ENCODE measurements at places on chromosomes 1 and 21. TPM values are rescaled to one million over a fixed set of nuclear protein-coding genes. Genes with fewer than 3 reads are reported as not detected.

ANKRD13C gene
- 8.1 TPM for total RNA-seq

CDK11A gene
- 24.1 TPM for total RNA-seq

CAMK1G gene
- 0.58 TPM for total RNA-seq

FGR gene
- total RNA-seq: not detected

GBP4 gene
- total RNA-seq: 0.03 TPM

ZNF683 gene
- total RNA-seq: not detected

SEC22B gene
- total RNA-seq: 7.6 TPM

VWA5B1 gene
- total RNA-seq: not detected

PRAMEF33 gene
- total RNA-seq: not detected

MYOM3 gene
- total RNA-seq: 5.6 TPM

All from A549 treated with ZK216348 at 1 μM for 4 hours (cell line).